Stimulated activated CD8-positive, alpha-beta memory T cell treated with anti-CD3 and anti-CD28 coated beads, Interleukin-2, amount 100 ng/mL, for 1 hour (primary cell): ENCODE measurements at places on chromosomes 2 and 18.

GRCh38 chr2:144519597-144519933 is 354 bp downstream of the ZEB2 start:
- no peak for DNase-seq

- DNase-seq = no peak
These were observed 273.6 kb downstream of the ASXL3 start for GRCh38 chr18:33851546-33852078.

DNA sequence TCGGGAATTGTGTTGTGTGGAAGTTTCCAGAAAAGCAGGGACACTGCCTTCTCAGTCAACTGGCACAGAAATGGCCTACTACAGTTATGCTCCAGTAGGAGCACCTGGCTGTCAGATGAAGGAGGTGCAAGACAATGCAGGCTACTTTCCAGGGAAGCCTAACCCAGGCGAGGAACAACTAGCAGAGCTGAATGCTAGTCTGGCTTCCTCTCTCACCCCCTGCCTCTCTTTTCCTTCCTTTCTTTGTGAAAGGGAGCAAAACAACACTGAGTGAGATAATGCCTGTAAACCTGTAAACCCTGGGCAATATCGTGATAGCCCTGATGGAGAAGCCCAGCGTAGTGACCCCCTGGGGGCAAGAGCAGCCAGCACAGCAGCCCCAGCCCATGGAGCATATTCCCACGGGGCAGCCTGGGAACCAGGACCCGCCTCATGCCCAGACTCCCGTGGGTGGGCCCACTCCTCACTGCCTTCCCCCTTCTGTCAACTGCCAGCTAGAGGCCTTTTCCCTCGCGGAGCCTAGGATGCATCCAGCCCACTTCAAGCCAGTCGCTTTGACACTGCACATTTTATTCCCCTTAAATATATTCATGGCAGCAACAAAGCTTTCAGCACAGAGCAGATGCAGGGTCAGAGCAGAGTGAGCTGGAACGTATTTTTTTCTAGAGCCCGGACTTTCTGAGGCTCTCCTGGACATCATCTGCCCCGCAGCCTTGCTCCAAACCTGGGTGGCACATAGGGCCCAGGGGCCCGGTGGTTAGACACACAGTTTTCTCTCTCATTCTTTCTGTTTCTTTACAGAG is 77.0 kb downstream of the PDCL3 start:
- no peak for DNase-seq

GRCh38 chr2:199739413-199740110 is 111.4 kb downstream of the FTCDNL1 start:
- DNase-seq = peak; percentile 27

- DNase-seq = no peak
These were observed 55.5 kb upstream of the SLC16A14 start for GRCh38 chr2:230124235-230124634.

DNA sequence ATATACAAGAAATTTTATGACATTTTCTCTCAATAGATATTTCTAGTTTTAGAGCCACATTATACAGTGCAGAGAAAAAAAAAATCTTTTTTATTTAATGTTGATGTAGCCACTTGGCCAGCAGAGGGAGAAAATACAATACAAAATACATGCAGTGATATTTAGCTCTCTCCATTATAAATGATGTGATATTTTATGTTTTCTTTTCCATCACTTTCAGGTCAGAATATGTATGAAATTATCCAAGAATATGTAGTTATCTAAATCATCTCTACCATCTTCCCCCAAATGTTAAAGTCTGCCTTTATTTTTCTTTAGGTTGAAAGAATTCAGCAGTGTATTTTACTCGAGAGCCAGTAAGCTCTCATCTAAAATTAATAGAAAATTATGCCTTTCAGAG is 533.6 kb upstream of the FSHR start:
- no peak for DNase-seq

DNA sequence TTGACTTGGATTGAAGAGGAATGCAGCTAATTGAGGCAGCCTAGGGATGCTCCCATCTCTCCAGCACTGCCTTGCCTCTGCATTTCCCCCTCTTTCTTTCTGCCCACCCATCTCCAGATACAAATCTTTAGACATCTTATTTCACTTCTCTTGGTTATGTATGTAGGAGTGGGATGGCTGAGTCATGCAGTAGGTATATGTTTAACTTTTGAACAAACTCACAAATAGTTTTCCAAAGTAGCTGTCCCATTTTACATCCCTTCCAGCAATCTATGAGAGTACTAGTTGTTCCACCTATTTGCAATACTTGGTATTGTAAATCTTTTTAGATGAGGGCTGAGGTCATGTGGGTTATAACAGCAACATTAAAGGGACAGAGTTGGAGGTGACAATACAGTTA is 329.9 kb downstream of the DYSF start:
- DNase-seq = no peak

GRCh38 chr2:240556553-240557100 is 1.2 kb downstream of the ANKMY1 start:
- peak; percentile 52 for DNase-seq
